ENCODE measurements at places on chromosomes 3 and 15.

GRCh38 chr3:82082796-82083195 lies 321.4 kb upstream of the GBE1 start:
- no peak for DNase-seq

DNA sequence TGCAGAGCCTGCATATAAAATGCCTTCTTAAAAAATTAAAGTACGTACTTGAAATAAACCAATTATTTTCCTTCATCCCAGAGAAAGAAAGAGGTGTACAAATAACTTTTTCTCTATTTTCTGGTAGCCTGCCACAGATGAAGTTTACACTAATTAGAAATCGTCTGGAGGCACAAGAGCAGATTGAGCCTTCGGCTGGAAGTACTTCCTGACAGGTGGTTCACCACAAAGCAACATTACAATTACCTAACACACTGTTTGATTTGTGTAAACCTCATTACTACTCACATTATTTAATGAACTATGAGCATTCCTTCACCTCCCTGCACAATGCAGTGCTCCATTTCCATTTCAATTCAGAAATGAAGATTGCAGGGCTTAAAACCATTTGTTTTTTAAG lies 856.1 kb downstream of the SI start:
- no peak for DNase-seq

DNA sequence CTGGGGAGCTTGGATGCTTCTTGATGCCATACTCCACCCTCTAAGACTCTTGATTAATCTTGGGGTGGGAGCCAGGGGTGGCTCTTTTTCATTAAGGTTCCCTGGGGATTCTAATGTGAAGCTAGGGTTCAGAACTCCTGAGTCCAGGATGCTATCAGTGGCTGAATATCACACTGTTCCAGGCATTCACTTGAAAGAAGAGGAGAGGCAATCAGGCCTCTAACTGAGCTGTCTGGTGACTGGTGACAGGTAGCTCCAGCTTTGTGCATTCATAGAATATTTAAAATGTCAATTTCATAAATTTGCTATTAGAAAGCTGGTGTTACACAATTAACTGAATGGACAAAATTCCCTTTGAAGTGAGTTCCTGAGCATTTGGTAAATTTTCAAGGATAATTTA lies 139.0 kb downstream of the CHDH start:
- no peak for DNase-seq

DNA sequence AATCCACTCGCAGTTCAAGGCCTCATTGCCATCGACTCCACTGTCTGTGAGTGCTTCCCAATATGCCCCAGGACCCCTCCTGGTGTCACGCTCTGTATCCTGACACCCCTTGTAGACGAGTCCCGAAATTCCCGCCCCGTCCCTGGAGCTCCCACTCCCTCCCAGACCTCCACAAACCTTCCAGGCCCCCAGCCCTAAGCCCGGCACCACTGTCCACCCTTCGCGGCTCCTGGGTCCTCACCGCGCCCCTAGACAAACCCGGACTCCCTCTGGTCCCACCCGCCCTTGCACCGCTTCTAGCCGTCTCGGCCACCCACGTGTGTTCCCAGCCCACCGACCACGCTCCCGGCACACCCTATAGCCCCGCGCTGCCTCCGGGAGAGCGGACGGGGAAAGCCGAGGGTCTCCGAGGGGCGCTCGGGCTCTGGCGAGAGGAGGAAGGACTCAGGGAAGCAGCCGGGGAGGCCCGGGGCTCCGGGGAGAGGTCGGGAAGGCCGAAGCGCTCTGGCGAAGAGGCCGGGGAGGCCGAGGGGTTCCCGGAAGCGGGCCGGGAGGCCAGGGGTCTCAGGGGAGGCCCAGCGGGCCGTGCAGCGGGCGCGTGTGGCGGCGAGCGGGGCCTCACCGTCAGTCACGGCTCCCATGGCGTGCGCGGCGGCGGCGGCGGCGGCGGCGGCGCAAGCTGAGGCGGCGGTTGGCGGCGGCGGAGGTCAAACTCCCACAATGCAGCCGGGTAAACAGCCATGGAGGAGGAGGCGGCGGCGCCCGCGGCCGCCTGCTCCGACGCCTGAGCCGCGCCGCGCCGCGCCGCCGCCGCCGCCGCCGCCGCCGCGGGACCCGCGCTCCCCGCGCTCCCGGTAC lies at the start of the genes ATXN7 and THOC7:
TSS of gene ATXN7 (plus strand) at position 718 of the 858 bp plus-strand sequence. CDS start 48,732 bp downstream, outside the sequence.
TSS of gene THOC7 (minus strand) at position 656 of the 858 bp plus-strand sequence. CDS start at position 641, 15 bp downstream.
- DNase-seq: peak; percentile 43

GRCh38 chr3:46990573-46991374 lies 11.3 kb downstream of the NBEAL2 start:
- DNase-seq: no peak

DNA sequence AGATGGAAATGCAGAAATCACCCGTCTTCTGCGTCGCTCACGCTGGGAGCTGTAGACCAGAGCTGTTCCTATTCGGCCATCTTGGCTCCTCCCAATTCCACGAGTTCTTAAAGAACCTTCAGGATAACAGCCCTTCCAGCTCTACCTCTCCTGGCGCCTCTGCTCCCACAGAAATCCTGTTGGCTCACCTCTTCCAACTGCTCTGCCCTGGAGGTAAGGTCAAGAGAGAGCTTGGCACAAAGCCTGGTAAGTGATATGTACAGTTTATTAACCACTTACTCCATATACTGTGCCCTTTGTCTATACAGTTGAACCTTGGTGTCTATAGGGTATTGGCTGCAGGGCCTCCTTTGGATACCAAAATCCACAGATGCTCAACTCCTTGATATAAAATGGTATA lies 17.8 kb upstream of the FGF12 start:
- DNase-seq: no peak

DNA sequence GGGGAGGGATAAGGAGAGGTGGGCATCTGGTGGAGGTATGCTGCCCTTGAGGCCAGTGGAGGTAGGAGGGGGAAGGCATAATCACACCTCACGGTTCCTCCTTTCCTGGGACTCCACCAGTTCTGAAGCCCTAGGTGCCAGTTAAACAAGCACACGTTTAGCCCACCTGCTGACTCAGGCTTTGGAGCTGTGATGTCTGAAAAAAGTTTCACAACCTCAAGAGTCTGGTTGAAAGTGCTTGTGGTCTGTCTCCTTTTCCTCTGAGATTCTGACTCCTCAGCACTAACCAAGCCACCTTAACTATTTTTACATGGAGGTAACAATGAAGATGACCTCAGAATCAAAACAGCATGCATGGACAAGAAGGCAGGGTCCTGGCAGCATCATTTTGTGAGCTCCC lies 23.0 kb downstream of the HPS3 start:
- DNase-seq: peak; percentile 83

DNA sequence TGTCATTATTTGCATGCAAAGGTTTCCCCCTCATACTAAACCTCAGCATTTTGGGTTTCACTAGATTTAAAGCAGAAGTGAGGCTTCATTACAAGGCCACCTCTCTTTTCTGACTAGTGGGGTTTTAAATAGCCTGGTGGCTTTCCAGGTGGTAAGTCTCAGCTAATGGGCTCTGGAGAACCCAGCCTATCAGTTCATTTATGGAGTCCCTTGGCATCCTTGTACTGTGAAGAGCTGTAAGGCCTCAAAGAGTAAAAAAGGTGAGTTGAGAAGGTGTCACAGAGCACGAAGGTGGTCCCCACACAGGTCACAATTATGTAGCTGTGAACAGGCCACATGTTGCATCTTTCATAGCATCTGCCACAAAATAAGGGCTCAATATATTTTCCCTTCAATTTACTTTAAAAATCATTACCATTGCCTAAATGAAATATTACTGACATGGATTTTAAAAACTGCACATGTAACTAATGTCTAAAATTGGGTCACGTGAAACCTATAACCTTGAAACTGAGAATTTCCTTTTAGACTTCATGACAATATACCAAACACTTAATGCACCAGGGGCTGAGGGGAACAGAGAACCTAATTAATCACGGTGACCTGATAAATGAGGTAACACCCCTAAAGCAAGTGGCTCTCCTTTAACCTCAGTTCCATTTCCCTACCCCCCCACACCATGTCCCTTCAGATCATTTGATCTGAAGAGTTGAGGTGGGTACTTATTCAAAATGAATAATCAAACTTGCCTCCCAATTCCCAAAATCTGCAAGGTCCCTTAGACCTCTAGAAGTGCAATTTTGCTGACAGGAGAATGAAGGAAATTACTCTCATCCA lies 1.3 kb downstream of the NGLY1 start:
- no peak for DNase-seq

DNA sequence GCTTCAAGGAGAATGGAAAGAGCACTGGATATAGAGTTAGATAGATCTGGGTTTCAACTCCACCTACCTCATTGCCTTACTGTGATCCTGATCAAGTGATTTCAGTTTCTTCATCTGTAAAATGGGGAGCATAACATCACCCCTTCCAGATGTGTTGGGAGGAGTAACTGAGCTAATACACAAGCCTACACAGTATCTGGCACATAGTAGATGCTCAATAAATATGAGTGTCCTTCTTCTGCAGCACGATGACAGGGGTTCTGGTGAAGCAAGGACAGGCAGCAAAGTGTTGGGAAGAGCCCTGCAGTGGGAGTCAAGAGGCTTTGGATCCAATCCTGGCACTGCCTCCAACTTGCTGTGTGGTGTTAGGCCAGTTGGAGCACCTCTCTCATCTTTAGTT lies 270.0 kb downstream of the UACA start:
- no peak for DNase-seq

- DNase-seq: peak; percentile 21
These were observed 112.1 kb upstream of the ICE2 start for GRCh38 chr15:60590935-60591495.

GRCh38 chr3:37479981-37480380 lies 305.6 kb upstream of the LRRFIP2 start:
- DNase-seq: no peak
